Epithelial cell of alveolus of lung (primary cell): ENCODE measurements at places on chromosomes 12 and 14. TPM values are rescaled to one million over a fixed set of nuclear protein-coding genes. Genes with fewer than 3 reads are reported as not detected.

LRRC10 gene
- not detected in 2 replicates for total RNA-seq

RASSF9 gene
- 0.08 and 1.0 TPM in 2 replicates for total RNA-seq

ANKS1B gene
- 0.32 TPM in 1 of 2 replicates, not detected in the other for total RNA-seq

KLRC1 gene
- total RNA-seq = not detected in 2 replicates

AGAP2 gene
- 0.26 and 0.48 TPM in 2 replicates for total RNA-seq

SAMD15 gene
- 0.39 and 0.48 TPM in 2 replicates for total RNA-seq

ANO4 gene
- 4.0 and 5.8 TPM in 2 replicates for total RNA-seq

CISTR gene
- not detected in 2 replicates for total RNA-seq

PIK3C2G gene
- 0.13 TPM in 1 of 2 replicates, not detected in the other for total RNA-seq

SLC6A12 gene
- total RNA-seq = not detected in 2 replicates

LRTM2 gene
- not detected in 2 replicates for total RNA-seq

BMP4 gene
- 14.6 and 117 TPM in 2 replicates for total RNA-seq

CD69 gene
- 0.08 and 1.0 TPM in 2 replicates for total RNA-seq

SLC7A8 gene
- total RNA-seq = 0.26 and 4.6 TPM in 2 replicates

CPNE6 gene
- total RNA-seq = not detected in 2 replicates

RPS6KA5 gene
- 0.65 and 0.96 TPM in 2 replicates for total RNA-seq

HCAR2 gene
- not detected in 2 replicates for total RNA-seq

KLRD1 gene
- under 0.01 and 0.64 TPM in 2 replicates for total RNA-seq

KIF26A gene
- 0.26 and 1.2 TPM in 2 replicates for total RNA-seq

RNASE13 gene
- not detected in 2 replicates for total RNA-seq

MYRFL gene
- under 0.01 TPM in 1 of 2 replicates, not detected in the other for total RNA-seq

CLEC4D gene
- not detected in 2 replicates for total RNA-seq

SLC8B1 gene
- total RNA-seq = 14.7 and 17.1 TPM in 2 replicates

TAS2R20 gene
- total RNA-seq = 0.64 and 0.65 TPM in 2 replicates

TSHR gene
- total RNA-seq = not detected in 2 replicates

ASCL1 gene
- total RNA-seq = not detected in 2 replicates

CLSTN3 gene
- 20.7 and 29.7 TPM in 2 replicates for total RNA-seq

SMIM41 gene
- 0.13 and 50.8 TPM in 2 replicates for total RNA-seq

HNRNPA1 gene
- 450 and 1,453 TPM in 2 replicates for total RNA-seq

POTEG gene
- total RNA-seq = not detected in 2 replicates

GPR65 gene
- total RNA-seq = under 0.01 TPM in 1 of 2 replicates, not detected in the other

ACSM4 gene
- total RNA-seq = not detected in 2 replicates

ERBB3 gene
- total RNA-seq = 0.64 and 1.8 TPM in 2 replicates

HOXC12 gene
- not detected in 2 replicates for total RNA-seq

CAPZA3 gene
- total RNA-seq = not detected in 2 replicates

PLEKHD1 gene
- 0.08 TPM in 1 of 2 replicates, not detected in the other for total RNA-seq

KRT73 gene
- total RNA-seq = not detected in 2 replicates

TEX52 gene
- not detected in 2 replicates for total RNA-seq

COL2A1 gene
- total RNA-seq = 0.56 and 1.0 TPM in 2 replicates

TCL1B gene
- not detected in 2 replicates for total RNA-seq

KCNJ8 gene
- 2.3 and 3.2 TPM in 2 replicates for total RNA-seq

HHIPL1 gene
- 2.6 and 3.4 TPM in 2 replicates for total RNA-seq

JPH4 gene
- under 0.01 and 0.24 TPM in 2 replicates for total RNA-seq

SERPINA12 gene
- total RNA-seq = not detected in 2 replicates

MUCL1 gene
- total RNA-seq = not detected in 2 replicates

KNTC1 gene
- 14.1 and 23.3 TPM in 2 replicates for total RNA-seq
